ENCODE measurements at places on chromosomes 2 and 18. TPM values are rescaled to one million over a fixed set of nuclear protein-coding genes. Genes with fewer than 3 reads are reported as not detected.

The SYT4 gene
- 0.61 TPM for total RNA-seq

The KIDINS220 gene
- total RNA-seq, result 42.7 TPM

The FTCDNL1 gene
- total RNA-seq, result 2.2 TPM

The TRIM43 gene
- total RNA-seq, result not detected

The CDK15 gene
- total RNA-seq, result not detected

GRCh38 chr18:48616484-48617255, 77.8 kb downstream of the CTIF start:
- H3K36me3 ChIP-seq, result no peaks in the 10 kb centered on the region
- no peak overlapping the region for H3K27ac ChIP-seq
- H3K27me3 ChIP-seq, result no peaks in the 10 kb centered on the region
- H3K4me3 ChIP-seq, result no peak overlapping the region

DNA sequence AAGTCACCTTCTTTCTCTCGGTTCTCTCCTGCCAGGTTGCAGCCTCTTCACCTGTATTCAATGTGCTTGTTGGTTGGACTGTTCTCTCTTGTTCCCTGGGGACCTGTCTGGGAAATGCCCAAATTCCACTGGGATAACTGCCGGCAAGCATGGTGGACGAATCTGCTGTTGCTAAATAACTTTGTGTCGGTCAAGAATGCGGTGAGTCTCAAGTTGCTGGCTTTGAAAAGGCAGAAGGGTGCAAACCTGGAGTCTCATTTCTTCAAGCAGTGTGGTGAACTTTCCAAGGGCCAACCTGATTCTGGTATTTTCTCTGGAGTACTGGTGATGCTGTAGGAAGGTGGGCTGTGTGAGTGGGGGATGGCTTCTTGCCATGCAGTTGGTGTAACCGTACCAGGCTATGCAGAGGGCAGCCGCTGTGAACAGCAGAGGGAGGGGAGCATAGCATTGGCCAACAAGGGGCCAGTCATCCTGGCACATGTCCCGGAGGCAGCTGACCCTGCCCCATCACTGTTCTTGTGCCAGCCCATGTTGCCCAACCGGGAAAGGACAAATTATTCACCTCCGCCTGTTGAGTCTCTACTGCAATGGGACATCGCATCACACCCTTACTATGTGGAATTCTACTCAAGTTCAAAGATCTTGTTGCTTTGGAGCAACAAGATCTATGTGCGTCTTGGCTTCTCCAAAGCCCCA, 88.1 kb upstream of the SEC11C start:
- peaks cover 21% of the 10 kb centered on the region for H3K27me3 ChIP-seq
- no peak overlapping the region for H3K4me3 ChIP-seq

- no peaks in the 10 kb centered on the region for H3K27me3 ChIP-seq
- no peak overlapping the region for H3K27ac ChIP-seq
- no peak for DNase-seq
- H3K4me1 ChIP-seq, result no peaks in the 10 kb centered on the region
- no peaks in the 10 kb centered on the region for H3K36me3 ChIP-seq
These were observed 68.4 kb downstream of the NXPH2 start for GRCh38 chr2:138711812-138712211.

- DNase-seq, result no peak
- no peaks in the 10 kb centered on the region for H3K36me3 ChIP-seq
- H3K4me3 ChIP-seq, result peak overlapping the region; percentile 95
- peaks cover 31% of the 10 kb centered on the region for H3K4me1 ChIP-seq
- H3K27ac ChIP-seq, result no peak overlapping the region
These were observed 750 bp downstream of the STRADB start for GRCh38 chr2:201452058-201452921.
